ENCODE measurements at places on chromosomes 4 and X. TPM values are rescaled to one million over a fixed set of nuclear protein-coding genes. Genes with fewer than 3 reads are reported as not detected.

GRCh38 chrX:46165866-46166265, 379.4 kb downstream of the ZNF674 start:
- no peak for DNase-seq
- no peaks in the 10 kb centered on the region for H3K27me3 ChIP-seq
- H3K36me3 ChIP-seq: no peaks in the 10 kb centered on the region
- H3K4me3 ChIP-seq: no peak overlapping the region

BANK1 gene
- 1.0 TPM for total RNA-seq

GRCh38 chrX:11461201-11462001, 168.2 kb downstream of the AMELX start:
- no peak for DNase-seq
- no peaks in the 10 kb centered on the region for H3K27me3 ChIP-seq
- no peak overlapping the region for H3K4me3 ChIP-seq
- no peaks in the 10 kb centered on the region for H3K36me3 ChIP-seq

- no peak overlapping the region for H3K4me3 ChIP-seq
- no peaks in the 10 kb centered on the region for H3K36me3 ChIP-seq
- no peak overlapping the region for H3K27ac ChIP-seq
These were observed 69.2 kb upstream of the DIAPH2 start for GRCh38 chrX:96615448-96615847.

DNA sequence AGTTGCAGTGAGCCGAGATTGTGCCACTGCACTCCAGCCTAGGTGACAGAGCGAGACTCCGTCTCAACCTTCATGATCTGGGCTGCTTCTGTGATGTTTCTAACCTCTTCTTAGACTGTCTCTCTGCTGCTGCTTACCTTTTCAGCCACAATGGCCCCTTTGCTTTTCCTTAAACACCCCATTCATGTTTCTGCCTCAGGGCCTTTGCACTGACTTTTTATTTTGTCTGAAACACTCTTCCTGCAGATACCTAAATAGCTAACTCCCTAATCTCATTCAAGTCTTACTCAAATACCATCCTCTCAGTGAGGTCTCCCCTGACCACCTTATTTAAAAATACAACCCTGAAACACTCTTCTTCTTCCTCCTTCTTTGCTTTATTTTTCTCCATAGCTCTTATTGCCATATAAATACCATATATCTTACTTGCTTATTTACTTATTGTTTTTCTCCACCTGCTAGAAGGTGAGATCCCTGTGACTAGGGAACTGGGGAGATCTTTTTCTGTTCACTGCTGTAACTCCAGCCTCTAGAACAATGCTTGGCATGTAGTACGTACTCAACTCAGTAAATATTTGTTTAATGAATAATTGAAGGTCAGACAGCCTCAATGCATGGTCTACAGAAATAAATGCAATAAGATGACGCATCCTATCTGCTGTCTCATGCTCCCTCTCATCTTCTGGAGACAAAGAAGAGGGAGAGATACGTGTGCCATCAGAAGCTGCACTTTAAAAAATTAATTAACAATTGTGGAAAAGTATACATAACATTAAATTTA, 43.8 kb upstream of the SETD7 start:
- no peak overlapping the region for H3K4me3 ChIP-seq
- peaks cover 3% of the 10 kb centered on the region for H3K27me3 ChIP-seq
- H3K36me3 ChIP-seq: no peaks in the 10 kb centered on the region

HAND2 gene
- not detected for total RNA-seq

GRCh38 chr4:151690164-151690870, 70.5 kb downstream of the GATB start:
- peaks cover 8% of the 10 kb centered on the region for H3K4me1 ChIP-seq
- H3K27me3 ChIP-seq: no peaks in the 10 kb centered on the region
- no peak for DNase-seq
- H3K36me3 ChIP-seq: peaks cover 6% of the 10 kb centered on the region
- H3K27ac ChIP-seq: no peak overlapping the region

- DNase-seq: no peak
- H3K36me3 ChIP-seq: no peaks in the 10 kb centered on the region
These were observed 26.0 kb downstream of the AMTN start for GRCh38 chr4:70544279-70544868.

DNA sequence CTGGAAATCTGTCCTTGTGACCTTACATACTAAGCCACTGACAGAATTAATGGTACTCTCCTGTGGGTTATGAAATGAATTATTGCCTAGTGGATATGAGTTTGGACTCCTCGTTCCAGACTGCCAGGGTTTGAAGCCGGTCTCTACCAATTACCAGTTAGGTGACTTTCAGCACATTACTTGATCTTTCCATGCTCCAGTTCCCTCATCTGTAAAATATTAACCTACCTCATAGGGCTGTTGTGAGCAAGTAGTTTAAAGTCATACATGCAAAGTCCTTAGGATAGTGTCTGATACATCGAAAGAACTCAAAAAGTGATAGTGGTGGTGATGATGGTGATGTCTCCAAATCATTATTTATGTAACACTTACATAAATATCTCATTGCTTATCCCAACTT, 373.5 kb upstream of the ARX start:
- no peak for DNase-seq
- no peaks in the 10 kb centered on the region for H3K4me1 ChIP-seq
- no peaks in the 10 kb centered on the region for H3K27me3 ChIP-seq

UGT2B10 gene
- not detected for total RNA-seq

GRCh38 chr4:139907001-139907809, 241.6 kb downstream of the MGST2 start:
- peaks cover 6% of the 10 kb centered on the region for H3K4me1 ChIP-seq
- no peak for DNase-seq
- no peak overlapping the region for H3K4me3 ChIP-seq
- H3K27ac ChIP-seq: no peak overlapping the region

- no peak for DNase-seq
- H3K27me3 ChIP-seq: no peaks in the 10 kb centered on the region
- no peaks in the 10 kb centered on the region for H3K36me3 ChIP-seq
- H3K27ac ChIP-seq: no peak overlapping the region
- H3K4me1 ChIP-seq: no peaks in the 10 kb centered on the region
- H3K4me3 ChIP-seq: no peak overlapping the region
These were observed 72.9 kb downstream of the SHOX start for GRCh38 chrX:703466-703865.

- peak overlapping the region; percentile 28 for H3K27ac ChIP-seq
- peaks cover 5% of the 10 kb centered on the region for H3K4me1 ChIP-seq
- DNase-seq: no peak
- H3K27me3 ChIP-seq: no peaks in the 10 kb centered on the region
- no peak overlapping the region for H3K4me3 ChIP-seq
- H3K36me3 ChIP-seq: no peaks in the 10 kb centered on the region
These were observed 59.7 kb upstream of the MTM1 start for GRCh38 chrX:150508451-150509367.

LRP2BP gene
- total RNA-seq: 0.31 TPM

- H3K27ac ChIP-seq: no peak overlapping the region
- H3K36me3 ChIP-seq: no peaks in the 10 kb centered on the region
- DNase-seq: no peak
- no peak overlapping the region for H3K4me3 ChIP-seq
These were observed 52.5 kb downstream of the COQ2 start for GRCh38 chr4:83232082-83232481.

FATE1 gene
- total RNA-seq: not detected

DNA sequence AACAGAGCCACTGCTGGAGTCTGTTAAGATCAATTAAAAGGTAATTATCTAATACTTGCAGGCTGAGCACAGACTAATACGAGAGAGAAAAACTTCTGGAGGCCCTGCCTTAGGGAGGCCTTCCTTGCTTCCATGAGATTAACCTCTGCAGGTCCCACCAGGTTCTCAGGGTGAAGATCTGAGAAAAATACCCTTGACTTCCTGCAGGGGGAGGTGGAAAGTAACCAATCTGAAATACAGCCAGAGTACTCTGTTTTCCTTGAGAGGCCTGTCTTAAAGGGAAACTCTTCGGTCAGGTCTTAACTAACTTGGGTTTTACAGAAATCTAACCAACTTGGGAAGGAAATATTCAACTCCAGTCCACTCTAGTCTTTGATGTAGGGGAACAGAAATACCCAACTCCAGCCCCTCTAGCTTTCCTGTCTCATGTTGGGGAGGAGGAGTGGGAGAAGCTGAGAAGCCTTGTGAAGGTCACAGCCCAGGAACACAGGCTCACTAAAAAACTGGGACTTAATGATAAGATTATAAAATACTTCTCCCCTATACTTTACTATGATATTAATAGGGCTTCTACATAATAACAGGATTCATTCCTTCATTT, 77.1 kb downstream of the TBCK start:
- no peak for DNase-seq
- no peaks in the 10 kb centered on the region for H3K4me1 ChIP-seq
- H3K27me3 ChIP-seq: no peaks in the 10 kb centered on the region

- H3K4me1 ChIP-seq: peaks cover 56% of the 10 kb centered on the region
- peaks cover 2% of the 10 kb centered on the region for H3K36me3 ChIP-seq
- H3K4me3 ChIP-seq: peak overlapping the region; percentile 49
- DNase-seq: no peak
- H3K27me3 ChIP-seq: no peaks in the 10 kb centered on the region
These were observed 97.5 kb downstream of the ANK2 start for GRCh38 chr4:113146876-113147358.

LRBA gene
- 41.4 TPM for total RNA-seq

DNA sequence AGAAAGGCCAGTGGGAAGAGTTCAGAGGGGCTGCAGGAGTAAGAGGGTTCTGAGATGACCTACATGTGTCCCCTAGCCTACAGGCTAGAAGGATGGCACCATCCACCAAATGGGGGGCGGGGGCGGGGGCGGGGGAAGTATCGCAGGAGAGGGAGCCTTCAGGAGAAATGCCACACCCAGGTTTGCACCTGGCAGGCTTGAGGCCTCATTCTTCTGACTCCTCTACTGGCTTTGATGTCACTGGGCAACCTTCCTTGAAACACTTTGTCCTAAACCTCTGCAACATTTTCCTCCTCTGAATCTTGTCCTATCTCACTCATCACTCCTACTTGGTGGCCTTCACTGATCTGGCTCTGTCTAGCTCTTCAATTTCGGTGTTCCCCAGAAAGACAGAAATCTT, 24.0 kb downstream of the CD99L2 start:
- no peaks in the 10 kb centered on the region for H3K4me1 ChIP-seq
- H3K27ac ChIP-seq: no peak overlapping the region
- H3K36me3 ChIP-seq: peaks cover 6% of the 10 kb centered on the region
- H3K27me3 ChIP-seq: no peaks in the 10 kb centered on the region

S100P gene
- not detected for total RNA-seq

DNA sequence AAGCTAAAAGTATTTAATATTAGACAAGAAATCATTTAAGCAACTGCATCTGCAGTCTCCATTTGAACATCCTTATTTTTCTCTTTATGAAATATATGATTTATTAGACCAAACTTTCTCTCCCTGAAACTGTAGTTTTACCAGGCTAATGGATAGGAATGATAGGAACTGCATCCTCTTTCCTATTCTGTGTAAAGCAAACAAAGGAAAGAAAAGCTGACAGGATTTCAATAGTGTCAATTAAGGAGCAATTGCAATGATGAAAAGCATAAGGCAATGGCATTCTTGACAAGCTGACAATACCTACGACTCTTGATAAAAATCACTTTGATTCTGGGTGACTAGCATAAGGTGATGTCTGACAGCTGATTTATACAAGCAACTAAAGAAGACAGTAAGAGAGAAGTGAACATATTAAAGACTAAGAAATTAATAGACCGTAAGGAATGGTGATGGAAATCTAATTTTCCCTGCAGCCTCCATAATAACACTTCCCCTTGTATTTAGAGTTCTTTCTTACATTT, 502.5 kb downstream of the TECRL start:
- DNase-seq: no peak
- H3K27ac ChIP-seq: no peak overlapping the region
- no peaks in the 10 kb centered on the region for H3K27me3 ChIP-seq
- H3K4me3 ChIP-seq: no peak overlapping the region
- H3K4me1 ChIP-seq: no peaks in the 10 kb centered on the region
- H3K36me3 ChIP-seq: no peaks in the 10 kb centered on the region

GRCh38 chrX:116009346-116009745, 161.2 kb upstream of the AGTR2 start:
- H3K4me3 ChIP-seq: no peak overlapping the region
- no peak for DNase-seq
- no peaks in the 10 kb centered on the region for H3K36me3 ChIP-seq

GPR78 gene
- total RNA-seq: 0.26 TPM

SPATA4 gene
- total RNA-seq: 0.76 TPM

DNA sequence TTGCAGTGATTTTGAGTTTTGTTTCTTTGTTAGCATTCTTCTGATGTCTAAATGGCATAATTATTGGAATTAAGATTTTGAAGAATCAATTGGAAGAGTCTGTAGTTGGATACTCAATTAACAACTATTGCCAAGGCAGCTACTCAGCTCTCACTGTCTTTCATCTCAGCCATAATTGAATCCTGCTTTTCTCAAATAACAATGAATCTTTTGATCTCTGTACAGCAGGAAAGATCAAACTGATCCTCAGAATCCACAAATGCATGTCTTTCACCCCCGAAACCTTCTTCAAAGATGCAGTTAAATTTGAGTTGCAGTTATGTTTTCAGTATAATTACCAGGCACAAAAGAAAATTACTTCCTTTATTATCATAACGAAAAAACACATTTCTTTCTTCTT, 86.2 kb downstream of the MAD2L1 start:
- H3K4me3 ChIP-seq: no peak overlapping the region
- DNase-seq: no peak
- no peaks in the 10 kb centered on the region for H3K27me3 ChIP-seq
- no peak overlapping the region for H3K27ac ChIP-seq
- no peaks in the 10 kb centered on the region for H3K4me1 ChIP-seq
- no peaks in the 10 kb centered on the region for H3K36me3 ChIP-seq

- H3K4me3 ChIP-seq: no peak overlapping the region
- DNase-seq: no peak
- no peak overlapping the region for H3K27ac ChIP-seq
- H3K4me1 ChIP-seq: no peaks in the 10 kb centered on the region
- H3K27me3 ChIP-seq: no peaks in the 10 kb centered on the region
- no peaks in the 10 kb centered on the region for H3K36me3 ChIP-seq
These were observed 137.2 kb upstream of the HS3ST1 start for GRCh38 chr4:11565899-11566298.

DNA sequence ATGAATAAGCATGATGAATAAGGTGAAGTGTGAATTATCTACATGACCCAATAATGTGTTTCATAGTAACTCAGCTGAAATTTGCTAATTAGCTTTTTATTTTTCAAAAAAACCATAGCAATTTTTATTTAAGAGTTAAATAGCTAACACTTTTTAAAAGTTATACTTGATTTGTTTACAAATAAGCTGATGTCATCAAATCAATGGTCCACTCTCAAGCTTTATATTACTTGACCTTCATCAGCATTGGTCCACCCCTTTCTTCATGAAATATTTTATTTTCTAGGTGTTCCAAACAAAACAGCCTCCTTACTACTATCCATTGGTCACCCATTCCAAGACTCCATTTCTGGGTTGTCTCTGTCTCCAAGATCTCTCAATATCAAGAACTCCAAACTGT, 649.0 kb upstream of the TENM3 start:
- no peak overlapping the region for H3K27ac ChIP-seq
- H3K4me3 ChIP-seq: no peak overlapping the region
- H3K4me1 ChIP-seq: peaks cover 9% of the 10 kb centered on the region
- DNase-seq: no peak
- H3K27me3 ChIP-seq: no peaks in the 10 kb centered on the region
- H3K36me3 ChIP-seq: no peaks in the 10 kb centered on the region

GASK1B gene
- 11.8 TPM for total RNA-seq
